ENCODE measurements at places on chromosomes 3 and 15. TPM values are rescaled to one million over a fixed set of nuclear protein-coding genes. Genes with fewer than 3 reads are reported as not detected.

CFAP100 gene
- total RNA-seq: 6.1 TPM

AP4E1 gene
- 15.3 TPM for total RNA-seq

PPARG gene
- total RNA-seq: 29.1 TPM

SOX2 gene
- 43.8 TPM for total RNA-seq

CPLX3 gene
- not detected for total RNA-seq

GRCh38 chr3:144317961-144318360 lies 346.3 kb downstream of the DIPK2A start:
- H3K27ac ChIP-seq: no peak overlapping the region
- no peak overlapping the region for H3K4me3 ChIP-seq
- DNase-seq: no peak
- no peaks in the 10 kb centered on the region for H3K4me1 ChIP-seq
- no peaks in the 10 kb centered on the region for H3K27me3 ChIP-seq

DNA sequence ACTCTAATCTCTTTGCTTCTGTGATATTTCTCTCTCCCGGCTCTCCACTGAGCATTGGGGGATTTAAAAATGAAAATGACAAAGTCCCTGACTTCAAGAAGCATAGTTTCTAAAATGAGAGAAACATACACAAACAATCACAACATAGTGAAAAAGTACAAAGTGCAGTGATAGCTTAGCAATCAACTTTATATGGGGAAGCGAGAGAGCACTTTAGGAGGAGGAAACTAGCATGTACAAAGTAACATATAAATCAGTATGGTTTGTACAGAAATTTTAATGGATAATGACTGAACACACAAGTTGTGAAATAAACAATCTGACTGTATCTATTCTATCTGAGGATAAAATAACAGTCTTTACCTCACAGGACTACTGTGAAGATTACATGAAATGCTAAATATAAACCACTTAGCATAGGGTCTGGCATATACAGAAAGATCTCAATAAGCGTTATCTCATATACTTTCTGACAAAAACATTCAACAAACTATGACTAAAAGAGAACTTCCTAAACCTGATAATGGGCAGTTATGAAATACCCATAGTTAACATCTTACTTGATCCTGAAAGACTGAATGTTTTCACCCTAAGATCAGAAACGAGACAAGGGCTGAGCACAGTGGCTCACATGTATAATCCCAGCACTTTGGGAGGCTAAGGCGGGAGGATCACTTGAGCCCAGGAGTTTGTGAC lies 61.2 kb downstream of the PEAK1 start:
- no peaks in the 10 kb centered on the region for H3K4me1 ChIP-seq
- no peak overlapping the region for H3K27ac ChIP-seq
- no peak for DNase-seq
- no peaks in the 10 kb centered on the region for H3K27me3 ChIP-seq

GRCh38 chr3:46395766-46396530 lies 10.9 kb downstream of the CCR5AS start:
- no peaks in the 10 kb centered on the region for H3K36me3 ChIP-seq
- no peak for DNase-seq
- H3K4me1 ChIP-seq: no peaks in the 10 kb centered on the region

DNA sequence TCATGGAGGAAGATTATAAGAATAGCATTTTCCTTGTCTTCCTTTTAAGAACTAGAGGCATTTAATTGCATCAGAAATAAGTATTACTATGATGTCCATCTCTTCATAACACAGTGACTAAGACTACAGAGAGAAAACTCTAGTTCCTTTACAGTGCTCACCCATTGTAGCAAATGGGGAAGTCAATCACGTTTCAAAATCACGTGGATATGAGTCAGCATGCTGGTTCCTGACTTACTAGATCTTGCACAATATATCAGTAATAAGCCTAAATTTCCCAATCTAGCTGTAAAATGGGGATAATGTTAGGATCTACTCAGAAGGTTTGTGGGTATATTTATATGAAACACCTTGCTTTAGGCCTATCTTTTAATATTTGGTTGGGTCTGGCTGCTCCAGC lies 254.8 kb upstream of the EOMES start:
- H3K27ac ChIP-seq: no peak overlapping the region
- H3K36me3 ChIP-seq: no peaks in the 10 kb centered on the region
- no peak for DNase-seq
- H3K4me3 ChIP-seq: no peak overlapping the region

GRCh38 chr15:90561344-90562244 lies 31.9 kb downstream of the CRTC3 start:
- no peak for DNase-seq
- H3K36me3 ChIP-seq: no peaks in the 10 kb centered on the region
- H3K27me3 ChIP-seq: no peaks in the 10 kb centered on the region
